Nephron progenitor cell (in vitro differentiated cells): ENCODE measurements at places on chromosomes 12 and 14.

GRCh38 chr14:93028724-93029076 is 87.0 kb downstream of the ITPK1 start:
- H3K4me1 ChIP-seq, result peaks cover 46% of the 10 kb centered on the region
- H3K27me3 ChIP-seq, result no peaks in the 10 kb centered on the region
- H3K36me3 ChIP-seq, result no peaks in the 10 kb centered on the region

GRCh38 chr12:121132601-121133481 is at the start of gene P2RX7:
Gene P2RX7 (plus strand): TSS chr12:121132876. CDS start chr12:121132971, 95 bp downstream.
- DNase-seq, result peak; percentile 34
- peaks cover 35% of the 10 kb centered on the region for H3K4me1 ChIP-seq
- H3K27me3 ChIP-seq, result peaks cover 22% of the 10 kb centered on the region
- H3K4me3 ChIP-seq, result peak within 1 kb of the TSS; percentile 72
- H3K27ac ChIP-seq, result peak within 1 kb of the TSS; percentile 62

- DNase-seq, result no peak
- H3K27me3 ChIP-seq, result peaks cover 18% of the 10 kb centered on the region
- no peak overlapping the region for H3K27ac ChIP-seq
- peaks cover 4% of the 10 kb centered on the region for H3K36me3 ChIP-seq
- H3K4me3 ChIP-seq, result no peak overlapping the region
Observed at GRCh38 chr14:77061630-77062257, 33.2 kb upstream of the IRF2BPL start.

GRCh38 chr12:109786799-109787198 is 46.4 kb downstream of the TRPV4 start:
- peaks cover 2% of the 10 kb centered on the region for H3K27me3 ChIP-seq
- DNase-seq, result no peak
- no peak overlapping the region for H3K4me3 ChIP-seq
- H3K4me1 ChIP-seq, result peaks cover 18% of the 10 kb centered on the region

DNA sequence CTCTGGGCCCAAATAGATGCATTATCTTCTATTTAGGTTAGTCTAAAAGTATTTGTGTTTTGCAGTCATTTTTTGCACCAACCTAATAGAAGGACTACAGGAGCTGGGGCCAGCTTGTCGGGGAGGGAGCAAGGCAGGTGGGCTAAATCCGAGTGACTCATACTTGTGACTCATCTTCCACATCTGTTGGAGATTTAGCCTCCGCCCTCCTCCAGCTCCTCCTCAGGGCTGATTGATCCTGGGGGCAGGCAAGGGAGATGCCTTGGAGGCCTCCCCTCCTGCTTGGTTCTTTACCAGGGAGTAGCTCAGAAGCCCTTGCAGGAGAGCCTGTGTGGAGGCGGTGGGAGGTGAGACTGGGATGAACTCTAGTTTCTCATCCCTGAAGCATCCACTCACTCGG is 27.9 kb downstream of the RHOF start:
- H3K4me3 ChIP-seq, result no peak overlapping the region
- H3K27me3 ChIP-seq, result no peaks in the 10 kb centered on the region
- H3K36me3 ChIP-seq, result peaks cover 5% of the 10 kb centered on the region
- DNase-seq, result no peak
- peaks cover 57% of the 10 kb centered on the region for H3K4me1 ChIP-seq

- no peak overlapping the region for H3K4me3 ChIP-seq
- no peak overlapping the region for H3K27ac ChIP-seq
- peaks cover 11% of the 10 kb centered on the region for H3K4me1 ChIP-seq
- H3K36me3 ChIP-seq, result peaks cover 3% of the 10 kb centered on the region
- H3K27me3 ChIP-seq, result no peaks in the 10 kb centered on the region
- DNase-seq, result no peak
Observed at GRCh38 chr14:34993426-34993825, 10.6 kb downstream of the SRP54 start.

DNA sequence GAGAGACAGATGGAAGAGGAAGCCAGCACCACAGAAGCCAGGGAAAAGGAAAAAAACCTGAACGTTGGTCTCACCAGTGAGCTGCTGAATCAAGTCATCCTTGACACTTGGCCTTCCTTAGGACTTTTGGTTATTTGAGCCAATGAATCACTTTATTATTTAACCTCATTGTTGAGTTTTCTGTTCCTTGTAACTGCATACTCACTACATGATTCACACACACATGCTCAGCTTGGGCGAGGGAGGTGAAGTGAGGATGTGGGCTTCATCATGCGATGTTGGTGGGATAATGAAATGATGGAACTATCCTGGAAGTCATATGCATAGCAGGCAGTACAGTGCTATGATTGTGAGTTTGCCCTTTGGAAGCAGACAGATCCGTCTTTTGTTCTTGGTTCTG is 40.6 kb upstream of the RPH3A start:
- DNase-seq, result no peak
- peaks cover 19% of the 10 kb centered on the region for H3K27me3 ChIP-seq
- no peaks in the 10 kb centered on the region for H3K36me3 ChIP-seq
- no peak overlapping the region for H3K27ac ChIP-seq
- H3K4me3 ChIP-seq, result no peak overlapping the region
- no peaks in the 10 kb centered on the region for H3K4me1 ChIP-seq

DNA sequence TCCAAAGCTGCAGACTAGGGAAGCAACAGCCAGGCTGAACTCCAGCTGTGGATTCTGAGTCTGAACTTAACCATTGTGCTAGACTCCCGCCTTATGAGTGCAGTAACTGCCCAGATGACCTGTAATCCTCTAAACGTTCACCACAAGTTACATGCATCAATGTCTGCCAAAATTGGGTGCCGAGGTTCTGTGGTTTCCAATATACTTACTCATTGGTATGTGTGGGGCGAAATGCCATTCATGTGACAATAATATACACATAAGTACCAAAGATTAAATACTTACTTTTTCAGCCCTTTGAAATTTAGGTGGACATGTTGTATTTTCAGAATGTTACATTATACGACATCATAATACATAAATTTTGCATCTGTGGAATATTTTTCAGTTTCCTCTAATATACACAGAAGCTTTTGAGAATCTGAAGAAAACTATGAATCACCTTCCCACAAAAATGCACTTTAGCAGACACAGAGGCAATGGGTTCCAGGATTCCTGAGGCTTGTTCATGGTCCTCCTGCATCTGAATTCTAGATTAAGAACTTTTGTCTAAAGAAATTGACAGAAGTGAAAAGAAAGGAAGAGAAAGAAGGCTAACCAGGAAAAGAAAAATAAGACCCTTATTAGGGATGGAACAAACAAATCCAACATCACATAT is 31.7 kb downstream of the GRIP1 start:
- no peak overlapping the region for H3K27ac ChIP-seq
- no peaks in the 10 kb centered on the region for H3K4me1 ChIP-seq
- H3K36me3 ChIP-seq, result no peaks in the 10 kb centered on the region
- H3K4me3 ChIP-seq, result no peak overlapping the region
- DNase-seq, result no peak

- H3K27me3 ChIP-seq, result peaks cover 24% of the 10 kb centered on the region
- no peak for DNase-seq
- no peak overlapping the region for H3K4me3 ChIP-seq
- no peak overlapping the region for H3K27ac ChIP-seq
- H3K4me1 ChIP-seq, result peaks cover 15% of the 10 kb centered on the region
Observed at GRCh38 chr12:124727264-124727800, 136.3 kb downstream of the SCARB1 start.

GRCh38 chr14:66998013-66998412 is 191.2 kb upstream of the GARIN2 start:
- H3K4me3 ChIP-seq, result no peak overlapping the region
- H3K27ac ChIP-seq, result no peak overlapping the region
- no peaks in the 10 kb centered on the region for H3K27me3 ChIP-seq
- no peaks in the 10 kb centered on the region for H3K4me1 ChIP-seq
- no peaks in the 10 kb centered on the region for H3K36me3 ChIP-seq

- H3K27me3 ChIP-seq, result peaks cover 9% of the 10 kb centered on the region
- no peaks in the 10 kb centered on the region for H3K36me3 ChIP-seq
- DNase-seq, result peak; percentile 15
Observed at GRCh38 chr14:95895720-95896119, 19.1 kb downstream of the TUNAR start.

- H3K36me3 ChIP-seq, result no peaks in the 10 kb centered on the region
- no peak overlapping the region for H3K27ac ChIP-seq
- DNase-seq, result no peak
- peaks cover 14% of the 10 kb centered on the region for H3K4me1 ChIP-seq
Observed at GRCh38 chr12:105961821-105962671, 176.7 kb downstream of the NUAK1 start.

GRCh38 chr14:61569812-61570548 is 125.3 kb upstream of the HIF1A start:
- peaks cover 54% of the 10 kb centered on the region for H3K4me1 ChIP-seq
- no peak overlapping the region for H3K27ac ChIP-seq
- peaks cover 16% of the 10 kb centered on the region for H3K27me3 ChIP-seq
- peak overlapping the region; percentile 10 for H3K4me3 ChIP-seq
- no peak for DNase-seq
- H3K36me3 ChIP-seq, result no peaks in the 10 kb centered on the region

- peaks cover 32% of the 10 kb centered on the region for H3K4me1 ChIP-seq
- DNase-seq, result no peak
- no peak overlapping the region for H3K4me3 ChIP-seq
- H3K27ac ChIP-seq, result no peak overlapping the region
Observed at GRCh38 chr14:81233615-81234014, 12.9 kb upstream of the GTF2A1 start.

- H3K36me3 ChIP-seq, result peaks cover 11% of the 10 kb centered on the region
- DNase-seq, result no peak
- H3K4me1 ChIP-seq, result peaks cover 43% of the 10 kb centered on the region
- no peak overlapping the region for H3K27ac ChIP-seq
Observed at GRCh38 chr14:100041271-100041670, 24.0 kb upstream of the EVL start.

DNA sequence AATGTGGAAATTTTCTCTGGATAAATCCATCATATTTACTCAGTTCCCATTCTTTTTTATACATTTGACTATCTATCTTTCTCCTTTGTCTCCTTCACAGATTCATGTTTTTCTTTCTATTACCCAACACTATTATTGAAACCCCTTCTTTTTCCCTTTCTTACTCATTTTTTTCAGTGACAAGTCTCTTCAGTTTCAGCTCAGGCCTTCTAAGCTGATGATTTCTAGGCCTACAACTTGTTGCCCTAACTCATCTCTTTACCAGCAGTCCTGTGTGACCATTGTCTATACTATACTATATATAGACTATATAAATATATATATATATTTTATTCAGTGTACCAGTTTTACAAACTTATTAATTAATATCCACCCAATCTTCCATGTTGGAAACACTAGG is 31.8 kb downstream of the SLC16A7 start:
- H3K4me1 ChIP-seq, result no peaks in the 10 kb centered on the region
- peak overlapping the region; percentile 2 for H3K27ac ChIP-seq
- H3K27me3 ChIP-seq, result no peaks in the 10 kb centered on the region
- DNase-seq, result no peak
- no peaks in the 10 kb centered on the region for H3K36me3 ChIP-seq
- no peak overlapping the region for H3K4me3 ChIP-seq
